ENCODE measurements at places on chromosomes 3 and 15.
A peak's percentile ranks its signal among the peaks of the same experiment; 100 is the strongest.

DNA sequence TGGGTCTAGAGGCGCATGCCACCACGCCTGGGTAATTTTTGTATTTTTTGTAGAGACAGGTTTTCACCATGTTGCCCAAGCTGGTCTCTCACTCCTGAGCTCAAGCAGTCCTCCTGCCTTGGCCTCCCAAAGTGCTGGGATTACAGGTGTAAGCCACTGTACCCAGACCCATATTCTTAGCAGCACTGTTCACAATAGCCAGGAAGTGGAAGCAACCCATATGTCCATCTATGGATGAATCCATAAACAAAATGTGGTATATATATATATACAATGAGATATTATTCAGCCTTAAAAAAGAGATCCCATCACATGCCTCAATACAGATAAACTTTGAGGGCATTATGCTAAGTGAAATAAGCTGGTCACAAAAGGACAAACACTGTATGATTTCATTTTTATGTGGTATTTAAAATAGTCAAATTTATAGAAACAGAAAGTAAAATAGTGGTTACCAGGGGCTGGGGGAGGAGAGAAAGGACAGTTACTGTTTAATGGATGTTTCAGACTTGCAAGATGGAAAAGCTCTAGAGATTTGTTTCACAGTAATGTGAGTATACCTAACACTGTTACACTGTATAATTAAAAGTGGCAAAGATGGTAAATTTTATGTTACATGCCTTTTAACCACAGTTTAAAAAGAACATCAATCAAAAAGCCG, 35.7 kb upstream of the GRAMD1C start:
- DNase-seq = no peak

- no peak for DNase-seq
Measured at GRCh38 chr15:83850501-83851245, 196.8 kb downstream of the ADAMTSL3 start.

DNA sequence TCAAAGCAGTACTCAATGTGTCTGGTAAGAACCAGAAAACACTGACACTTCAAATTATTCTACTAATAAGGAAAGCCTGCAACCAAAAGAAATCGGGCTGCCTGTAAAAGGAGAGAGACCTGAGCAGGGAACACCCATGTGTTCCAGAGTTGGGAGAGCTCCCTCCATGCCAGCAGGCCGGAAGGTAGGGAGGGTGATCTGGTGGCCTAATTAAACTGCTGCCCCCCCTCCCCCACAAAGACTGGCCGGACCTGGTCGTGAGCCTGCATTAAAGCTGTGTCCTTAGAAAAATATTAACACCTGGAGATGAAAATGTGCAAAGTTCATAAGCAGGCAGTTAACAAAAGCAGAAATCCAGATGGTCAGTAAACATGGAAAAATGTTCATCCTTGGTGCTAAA, 170.6 kb upstream of the BHLHE40 start:
- no peak for DNase-seq

- DNase-seq = no peak
Measured at GRCh38 chr15:61364871-61365270, 135.8 kb upstream of the RORA start.

DNA sequence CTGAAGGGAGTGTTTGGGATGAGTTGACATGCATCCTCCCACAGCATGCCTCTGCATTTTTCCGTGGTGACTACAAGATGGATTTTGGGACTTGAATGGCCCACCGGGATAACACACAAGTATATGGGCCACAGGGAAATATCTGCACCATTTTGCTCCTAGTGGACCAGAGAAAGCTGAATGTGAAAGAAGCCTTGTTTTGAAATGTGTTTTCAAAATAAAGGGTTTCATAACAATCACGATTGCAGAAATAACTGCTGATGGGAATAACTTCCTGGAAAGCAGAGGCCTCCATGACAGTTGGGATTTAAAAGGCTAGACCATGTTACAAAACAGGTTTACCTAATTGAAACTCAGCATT, 77.5 kb upstream of the PRR23C start:
- no peak for DNase-seq

- DNase-seq = no peak
Measured at GRCh38 chr3:70990723-70991122, 592.8 kb downstream of the FOXP1 start.

DNA sequence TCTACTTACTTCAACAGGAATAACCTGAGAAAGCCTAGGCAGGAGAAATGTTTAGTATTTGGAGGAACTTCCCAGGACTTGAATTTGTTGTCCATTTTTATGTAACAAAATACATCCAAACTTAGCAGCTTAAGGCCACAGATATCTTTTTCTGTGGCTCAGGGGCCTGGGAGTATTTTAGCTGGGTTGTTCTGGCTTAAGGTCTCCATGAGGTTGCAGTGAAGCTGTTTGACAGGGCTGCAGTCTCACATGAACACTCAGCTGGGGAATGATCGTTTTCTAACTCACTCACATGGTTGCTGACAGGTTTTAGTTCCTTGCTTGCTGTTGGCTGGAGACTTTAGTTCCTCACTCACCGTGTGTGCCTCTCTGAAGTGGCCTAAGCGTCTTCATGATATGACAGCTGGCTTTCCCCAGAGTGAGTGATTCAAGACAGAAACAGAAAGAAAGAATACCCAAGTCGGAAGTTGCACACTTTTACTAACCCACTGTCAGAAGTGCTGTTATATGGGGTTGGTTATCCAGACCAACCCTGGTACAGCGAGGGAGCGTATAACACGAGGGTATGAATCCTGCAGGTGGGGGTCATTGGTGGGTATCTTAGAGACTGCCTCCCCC, 229.7 kb upstream of the TBL1XR1 start:
- no peak for DNase-seq

- DNase-seq = no peak
Measured at GRCh38 chr3:177976866-177977265, 559.4 kb upstream of the KCNMB2 start.

- DNase-seq = no peak
Measured at GRCh38 chr15:41881920-41882688, 11.7 kb downstream of the SPTBN5 start.

DNA sequence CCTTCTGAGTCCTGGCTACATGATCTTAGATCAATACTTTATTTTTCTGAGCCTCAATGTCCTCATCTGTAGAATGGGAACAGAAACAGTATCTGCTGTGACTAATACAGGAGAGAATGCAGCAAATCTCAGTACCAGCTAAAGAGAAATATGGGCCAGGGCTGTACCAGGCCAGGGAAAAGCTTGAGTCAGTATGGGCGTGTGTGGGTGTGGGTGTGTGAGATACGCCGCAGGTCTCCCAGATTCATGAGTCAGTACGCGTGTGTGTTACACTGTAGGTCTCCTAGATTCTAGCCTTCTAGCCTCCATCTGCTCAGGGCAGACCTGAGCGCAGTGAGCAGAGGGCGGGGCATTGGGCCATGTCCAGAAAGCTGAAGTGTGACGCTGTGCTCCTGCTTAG, 15.2 kb downstream of the GNAI2 start:
- DNase-seq = no peak

DNA sequence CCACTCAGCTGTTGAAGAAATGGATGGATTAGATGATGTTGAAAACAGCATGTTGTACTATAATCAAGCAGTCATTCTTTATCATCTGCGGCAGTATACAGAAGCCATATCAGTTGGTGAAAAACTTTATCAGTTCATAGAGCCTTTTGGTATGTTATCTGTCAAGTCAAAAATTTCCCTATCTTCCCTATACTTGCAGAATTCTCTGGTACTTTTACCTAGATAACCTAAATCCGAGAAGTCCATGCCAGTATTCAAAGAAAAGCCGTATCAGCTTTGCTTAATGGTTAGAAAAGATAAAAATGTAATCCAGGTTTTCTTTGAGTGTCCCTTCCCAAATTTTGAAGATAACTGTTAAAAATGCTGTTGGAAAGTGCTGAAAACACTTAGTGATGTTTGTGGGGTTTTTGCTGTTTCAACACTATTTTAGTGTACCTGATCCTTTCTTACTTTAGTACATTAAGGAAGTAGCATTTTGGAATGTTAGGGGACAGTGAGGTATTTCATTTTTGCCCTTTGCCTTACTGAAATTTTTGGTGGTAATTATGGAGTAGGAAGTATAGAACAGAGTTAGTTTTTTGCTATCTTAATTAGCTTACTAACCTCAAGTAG, 23.8 kb downstream of the CNOT10 start:
- DNase-seq = no peak

DNA sequence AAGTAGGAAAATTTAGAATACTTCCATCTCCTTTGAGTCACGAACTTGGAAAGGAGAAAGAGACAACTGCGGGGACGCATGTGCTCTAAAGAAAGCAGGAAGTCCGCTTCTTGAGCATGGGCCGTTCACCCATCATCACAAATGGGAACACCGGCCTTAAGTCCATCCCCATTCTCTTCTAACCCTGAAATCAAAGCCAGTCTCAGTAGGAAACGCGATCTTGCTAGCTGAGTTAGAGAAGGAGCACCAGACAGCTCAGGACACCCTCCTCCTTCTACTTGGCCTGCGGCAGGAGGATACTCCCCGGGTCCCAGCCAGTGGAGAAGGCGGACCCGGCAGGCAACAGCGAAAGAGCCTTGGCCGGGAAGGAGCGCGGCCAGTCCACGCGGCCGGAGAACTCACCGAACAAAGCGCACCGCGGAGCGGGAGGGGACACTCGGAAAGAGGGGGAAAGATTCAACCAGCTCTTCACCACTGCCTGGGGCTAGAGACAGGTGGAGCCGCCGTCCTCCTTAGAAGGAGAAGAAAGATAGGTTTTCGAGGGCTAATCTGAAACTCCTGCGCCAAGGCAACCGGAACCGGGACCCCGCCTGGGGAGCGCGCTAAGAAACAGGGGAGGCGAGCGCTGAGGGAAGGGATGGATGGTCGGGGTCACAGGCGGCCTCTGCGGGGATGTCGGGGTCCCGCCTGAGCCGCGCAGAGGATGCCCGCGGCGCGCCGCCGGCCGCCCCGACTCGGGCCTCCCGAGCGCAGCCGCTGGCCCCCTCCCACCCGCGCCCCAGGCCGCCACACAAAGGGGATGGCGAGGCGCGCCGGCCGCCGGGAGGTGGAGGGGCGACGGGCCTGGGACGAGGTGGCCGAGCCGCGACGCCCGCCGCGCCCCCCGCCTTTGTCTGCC, 818 bp downstream of the SLC4A7 start:
- peak; percentile 43 for DNase-seq

DNA sequence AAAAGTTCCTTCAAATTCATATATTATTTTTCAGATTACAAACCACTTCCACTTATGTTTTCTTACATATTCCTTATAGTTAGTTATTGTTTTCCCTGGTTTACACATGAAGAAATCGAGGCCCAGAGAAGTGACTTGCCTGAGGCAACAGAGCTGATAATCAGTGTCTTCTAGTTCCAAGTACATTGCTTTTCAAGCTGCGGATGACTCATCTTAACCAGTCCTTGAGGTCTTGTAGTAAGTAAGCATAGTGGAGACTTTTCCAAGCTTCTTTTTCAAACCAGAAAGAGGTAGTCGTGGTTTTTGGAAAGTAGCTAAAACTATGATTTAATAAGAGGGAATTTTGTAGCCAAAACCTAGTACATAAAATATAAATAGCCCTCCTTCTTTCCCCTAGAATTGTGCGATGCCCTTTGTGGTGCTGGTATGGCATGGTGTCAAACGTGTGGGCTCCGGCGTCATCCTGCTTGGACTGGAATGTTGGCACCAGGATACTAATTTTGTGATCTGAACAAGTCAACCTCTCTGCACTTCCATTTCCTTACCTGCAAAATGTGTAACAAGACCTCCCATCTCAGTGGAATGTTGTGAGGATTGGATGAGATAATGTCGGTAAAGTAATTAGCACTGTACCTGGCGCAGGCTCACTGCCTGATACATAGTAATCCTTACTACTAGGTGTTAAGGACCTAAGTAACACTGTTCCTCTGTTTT, 19.0 kb upstream of the DLG1 start:
- DNase-seq = no peak

DNA sequence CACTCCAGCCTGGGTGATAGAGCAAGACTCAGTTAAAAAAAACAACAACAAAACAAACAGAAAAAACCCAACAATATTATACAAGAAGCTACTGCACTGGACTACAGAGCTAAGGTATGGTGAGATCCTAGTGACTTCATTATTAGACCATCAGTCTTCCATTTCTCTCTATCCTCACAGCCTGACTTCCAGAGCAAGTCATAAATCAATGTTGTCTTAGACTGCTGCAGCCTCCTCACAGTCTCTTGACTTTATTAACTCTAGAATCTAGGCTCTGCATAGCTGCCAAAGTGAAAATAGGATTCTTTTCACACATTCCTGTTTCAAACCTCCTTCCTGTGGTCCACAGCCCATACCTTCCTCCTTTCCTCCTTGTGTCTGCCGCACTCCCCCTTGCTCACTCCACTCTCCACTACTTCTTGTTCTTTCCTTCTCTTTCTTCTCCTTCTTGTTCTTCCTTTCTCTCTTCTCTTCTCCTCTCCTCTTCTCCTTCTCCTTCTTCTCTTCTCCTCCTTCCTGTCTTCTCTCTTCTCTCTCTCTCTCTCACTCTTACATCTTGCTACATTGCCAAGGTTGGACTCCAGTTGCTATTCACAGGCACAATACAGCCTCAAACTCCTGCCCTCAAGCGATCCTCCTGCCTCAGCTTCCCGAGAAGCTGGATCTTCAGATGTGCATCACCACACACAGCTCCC, 49.4 kb downstream of the CCR4 start:
- no peak for DNase-seq

GRCh38 chr3:99534951-99535704, 103.3 kb upstream of the COL8A1 start:
- no peak for DNase-seq

DNA sequence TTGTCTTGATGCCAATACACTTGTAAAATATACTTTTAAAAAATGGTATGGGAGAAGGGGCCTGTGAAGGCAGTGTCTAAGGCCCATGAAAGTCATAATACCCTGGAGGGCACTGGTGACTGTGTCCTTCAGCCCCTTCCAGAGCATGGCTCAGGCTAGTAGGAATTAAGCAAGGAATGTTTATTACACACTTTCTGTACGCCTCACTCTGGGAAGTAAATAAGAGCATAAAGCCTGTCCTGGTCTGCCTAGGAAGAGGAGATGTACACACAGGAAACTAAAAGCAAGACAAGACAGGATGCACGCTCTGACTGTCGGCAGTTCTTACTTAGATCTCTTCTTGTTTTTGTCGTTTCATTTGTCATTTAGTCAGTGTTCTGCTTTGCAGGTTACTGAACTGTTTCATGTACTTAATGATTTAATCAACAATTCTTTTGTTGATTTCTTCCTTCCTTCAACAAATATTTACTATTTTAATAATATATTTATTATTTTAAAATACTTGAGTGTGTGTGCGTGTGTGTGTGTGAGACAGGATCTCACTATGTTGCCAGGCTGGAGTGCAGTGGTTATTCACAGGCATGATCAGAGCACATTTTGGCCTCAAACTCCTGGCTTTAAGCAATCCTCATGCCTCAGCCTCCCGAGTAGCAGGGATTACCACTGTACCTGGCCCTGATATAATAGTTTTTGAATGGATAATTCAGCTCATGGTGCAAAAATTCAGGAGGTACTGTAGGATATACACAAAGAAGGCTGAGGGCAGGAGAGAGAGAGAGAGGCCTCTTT, 9.0 kb upstream of the SMAD6 start:
- DNase-seq = no peak

GRCh38 chr15:39508536-39508935, 72.3 kb upstream of the THBS1 start:
- DNase-seq = no peak

DNA sequence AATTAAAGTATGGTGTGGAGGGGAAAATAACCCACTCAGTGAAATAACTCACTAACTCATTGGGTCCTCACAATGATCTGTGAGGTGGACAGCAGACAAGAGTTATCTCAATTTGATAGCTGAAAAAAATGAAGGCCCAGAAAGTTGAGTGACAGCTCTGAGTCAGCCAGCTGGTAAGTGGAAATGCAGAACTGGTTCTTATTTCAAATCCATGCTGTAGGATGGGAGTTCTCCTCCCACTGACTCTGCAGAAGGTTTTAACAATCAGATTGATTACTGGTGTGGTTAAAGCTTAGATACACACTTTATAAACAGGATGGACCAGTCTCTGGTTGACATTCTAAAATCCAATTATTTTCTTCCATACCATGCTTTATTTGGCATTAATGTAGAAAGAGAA, 87.0 kb upstream of the LMOD3 start:
- DNase-seq = no peak

All from amygdala (tissue), 56 donors.